ENCODE measurements at places on chromosomes 5 and 9.

DNA sequence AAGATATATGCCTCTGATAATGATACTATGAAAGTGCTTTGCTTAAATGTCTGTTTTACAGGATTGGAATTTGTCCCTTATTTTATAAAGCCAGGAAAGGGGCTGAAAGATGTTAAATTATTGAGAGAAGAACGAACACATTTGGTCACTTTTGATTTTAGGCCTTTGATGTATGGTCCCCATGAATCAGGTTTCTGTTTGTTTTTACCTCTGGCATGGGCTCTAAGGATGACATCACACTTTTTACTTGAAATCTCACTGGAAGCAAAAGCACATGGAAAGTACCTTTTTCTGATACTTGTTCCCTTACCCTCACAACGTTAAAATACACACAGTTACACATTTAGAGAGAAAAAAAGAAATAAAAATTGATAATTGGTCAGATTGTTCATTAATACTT, 6.9 kb downstream of the OTULIN start:
- peak; percentile 65 for DNase-seq

DNA sequence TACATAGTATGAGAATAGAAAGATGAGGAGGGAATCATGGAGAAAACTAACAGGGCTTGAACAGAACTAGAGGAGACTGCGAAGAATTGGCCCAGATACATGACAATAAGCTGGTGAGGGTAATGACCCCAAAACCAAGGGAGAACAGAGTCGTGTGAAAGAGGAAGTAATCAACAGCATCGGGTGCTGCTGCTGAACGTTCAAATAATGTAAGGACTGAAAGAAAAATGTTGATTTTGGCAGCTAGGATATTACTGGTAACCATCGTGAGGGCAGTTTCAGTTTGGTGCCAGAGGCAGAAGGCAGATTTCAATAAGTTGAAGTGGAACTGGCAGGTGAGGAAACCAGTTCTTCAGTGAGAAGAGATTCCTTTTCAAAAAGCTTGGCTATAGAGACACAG, 66.8 kb upstream of the SMC2 start:
- no peak for DNase-seq

DNA sequence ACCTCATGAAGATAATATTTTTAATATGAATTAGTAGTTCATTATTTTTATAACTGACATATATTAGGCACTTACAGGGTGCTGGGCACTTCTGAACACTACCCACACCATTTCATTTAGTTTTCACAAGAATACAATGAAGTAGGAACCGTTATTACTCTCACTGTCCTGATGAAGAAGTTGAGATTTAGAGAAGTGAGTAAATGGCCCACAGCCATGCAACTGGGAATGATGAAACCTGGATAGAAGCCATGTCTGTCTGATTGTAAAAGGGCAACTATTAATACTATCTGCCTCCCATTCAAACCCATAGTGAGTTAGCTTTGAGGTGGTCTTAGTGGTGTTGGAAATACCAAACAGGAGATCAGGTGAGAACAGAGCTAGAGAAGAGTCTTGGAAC, 29.6 kb upstream of the OTULINL start:
- DNase-seq, result peak; percentile 23

DNA sequence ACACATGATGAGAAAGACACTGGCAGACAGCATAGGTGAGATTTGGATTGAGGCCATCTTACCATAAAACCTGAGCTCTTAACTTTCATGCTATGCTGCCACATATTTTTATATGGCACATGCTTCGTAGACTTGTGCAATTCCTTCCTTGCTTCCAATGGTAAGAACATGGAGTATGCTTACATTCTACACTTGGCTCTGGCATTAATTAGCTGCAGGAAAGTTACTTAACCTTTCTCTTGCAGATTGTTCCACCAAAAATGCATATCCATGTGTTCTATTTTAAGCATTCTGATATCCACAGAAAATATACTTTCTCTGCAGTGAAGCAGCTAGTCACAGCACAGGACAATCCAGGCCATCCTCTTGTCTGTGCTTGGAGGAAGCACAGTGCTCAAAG, 119.4 kb downstream of the MPDZ start:
- DNase-seq, result no peak

DNA sequence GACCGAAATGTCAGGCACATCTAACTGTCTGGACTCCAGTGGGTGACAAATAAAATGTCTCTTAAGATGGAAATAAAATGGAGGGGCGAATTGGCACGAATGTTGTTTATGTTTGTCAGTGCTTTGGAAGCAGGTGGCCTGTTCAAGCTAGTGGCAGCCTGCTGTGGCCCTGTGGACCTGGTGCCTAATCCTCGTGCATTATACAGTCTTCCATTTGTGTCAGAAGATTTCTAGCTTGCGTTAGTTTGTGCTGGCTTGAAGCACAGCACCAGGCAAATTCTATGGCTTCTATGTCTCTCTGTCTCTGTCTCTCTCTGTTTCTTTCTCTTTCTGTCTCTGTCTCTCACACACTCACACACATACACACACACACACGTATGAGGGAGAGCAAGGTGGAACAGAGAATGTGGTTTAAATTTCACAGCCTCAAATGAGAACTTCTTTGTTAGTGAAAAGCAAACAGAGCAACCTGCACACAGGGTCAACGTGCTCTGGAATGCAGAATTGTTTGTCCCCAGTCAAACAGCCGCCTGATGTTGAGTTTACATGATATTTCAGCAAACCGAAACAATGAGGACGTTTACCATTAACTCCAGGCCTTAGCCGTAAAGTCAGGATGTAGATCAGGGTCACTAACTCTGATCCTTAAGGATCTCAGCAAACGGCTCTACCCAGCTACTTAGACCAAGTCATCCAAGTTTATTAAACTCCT, 39.0 kb upstream of the CD180 start:
- DNase-seq, result no peak

GRCh38 chr9:87280421-87280820, 217.2 kb upstream of the DAPK1 start:
- DNase-seq, result peak; percentile 98

DNA sequence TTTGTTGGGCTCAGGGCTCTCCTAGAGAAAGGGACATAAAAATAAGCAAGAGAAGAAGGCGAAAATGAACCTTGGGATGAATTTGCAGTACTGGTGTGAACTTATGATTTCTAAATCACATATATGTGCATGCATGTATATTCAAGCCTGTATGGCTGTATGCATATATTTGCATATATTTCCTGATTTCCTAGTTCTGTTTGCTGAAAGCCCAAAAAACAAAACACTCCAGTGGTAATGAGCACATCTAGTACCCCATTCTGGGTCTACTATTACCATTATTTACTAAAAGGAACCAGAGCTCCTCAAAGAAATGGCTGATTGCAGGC, 7.3 kb downstream of the ZFP62 start:
- no peak for DNase-seq

GRCh38 chr9:137157618-137158415, 12.0 kb downstream of the LRRC26 start:
- no peak for DNase-seq

- DNase-seq, result no peak
Measured at GRCh38 chr5:67042176-67043003, 154.2 kb downstream of the CD180 start.

DNA sequence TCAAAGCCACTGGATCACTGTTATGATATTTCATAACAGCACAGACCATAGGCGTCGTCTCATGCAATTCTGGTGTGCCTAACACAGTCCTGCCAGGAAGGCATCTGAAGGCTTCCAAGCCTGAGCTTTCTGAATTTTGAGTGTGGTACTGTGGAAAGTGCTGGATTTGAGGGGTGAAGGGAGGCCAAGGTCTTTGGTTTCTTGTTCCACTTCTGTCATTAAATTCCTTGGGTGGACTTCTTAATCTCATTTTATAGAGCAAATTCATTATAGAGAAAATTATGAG, 441.3 kb upstream of the PIK3R1 start:
- DNase-seq, result no peak

Measured in iris pigment epithelial cell (primary cell).